ENCODE measurements at places on chromosomes 6 and 20.

GRCh38 chr6:106083618-106084017 lies 2.5 kb upstream of the PRDM1 start:
- no peak for DNase-seq

- no peak for DNase-seq
Observed at GRCh38 chr6:105791583-105792318, 294.4 kb upstream of the PRDM1 start.

DNA sequence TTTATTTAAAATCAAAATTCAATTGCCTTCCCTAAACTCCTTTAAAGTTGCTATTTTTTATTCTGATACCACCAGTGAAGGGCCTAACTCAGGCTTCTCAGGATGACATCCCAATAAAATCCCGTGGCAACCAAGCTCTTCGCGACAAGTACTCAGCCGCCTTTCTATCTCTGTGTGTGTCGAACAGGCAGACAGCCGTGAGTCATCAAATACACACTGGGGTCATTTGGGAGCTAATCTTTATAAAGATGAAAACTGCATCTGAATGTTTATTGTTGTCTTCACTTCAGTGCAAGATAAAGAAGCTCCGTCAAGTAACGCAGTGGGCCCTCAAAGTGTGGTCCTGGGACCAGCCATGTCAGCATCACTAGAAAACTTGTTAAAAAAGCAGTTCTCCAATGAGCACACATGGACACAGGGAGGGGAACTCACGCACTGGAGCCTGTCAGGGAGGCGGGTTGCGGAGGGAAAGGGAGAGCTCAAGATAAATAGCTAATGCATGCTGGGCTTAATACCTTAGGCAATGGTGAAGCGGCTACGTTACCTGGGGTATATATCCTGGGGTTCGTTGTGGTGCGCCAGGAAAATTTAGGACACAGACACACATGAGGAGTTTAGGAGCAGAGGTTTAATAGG lies 119.3 kb downstream of the RNF144B start:
- no peak for DNase-seq

DNA sequence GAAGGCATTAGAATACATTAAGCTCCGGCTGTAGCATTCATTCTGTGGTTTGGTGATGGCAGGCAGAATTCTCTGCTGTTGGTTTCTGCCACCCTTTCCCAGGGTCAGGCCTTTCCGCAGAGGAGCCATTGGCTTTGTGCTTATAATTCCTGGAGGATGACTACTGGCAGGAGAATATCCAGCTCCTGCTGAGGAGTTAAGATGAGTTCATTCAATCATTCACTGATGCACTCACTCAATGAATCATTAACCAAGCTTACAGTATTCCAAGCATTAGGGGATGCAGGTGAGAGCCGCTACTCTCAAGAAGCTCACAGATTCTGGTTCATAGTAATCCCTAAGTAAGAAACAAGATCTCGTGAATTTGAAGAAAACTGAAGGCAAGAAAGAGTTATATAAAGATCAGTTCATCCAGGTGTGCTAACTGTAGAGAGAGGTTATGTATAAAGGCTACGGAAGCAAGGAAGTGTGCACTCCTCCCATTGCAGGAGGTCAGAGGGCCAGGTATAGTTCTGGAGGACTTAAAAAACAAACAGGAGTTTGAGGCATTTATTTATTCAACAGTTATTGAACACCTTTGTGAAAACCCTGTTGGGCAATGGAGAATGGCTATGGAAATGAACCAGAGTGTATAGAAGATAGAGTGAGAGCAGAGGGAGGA lies 75.5 kb downstream of the HMGN3 start:
- DNase-seq = no peak

- peak; percentile 42 for DNase-seq
Observed at GRCh38 chr20:10040070-10040975, 5.5 kb downstream of the ANKEF1 start.

GRCh38 chr6:93423542-93423941 lies 4.2 kb upstream of the EPHA7 start:
- DNase-seq = no peak

- no peak for DNase-seq
Observed at GRCh38 chr20:15925376-15925775, 647.9 kb downstream of the KIF16B start.

DNA sequence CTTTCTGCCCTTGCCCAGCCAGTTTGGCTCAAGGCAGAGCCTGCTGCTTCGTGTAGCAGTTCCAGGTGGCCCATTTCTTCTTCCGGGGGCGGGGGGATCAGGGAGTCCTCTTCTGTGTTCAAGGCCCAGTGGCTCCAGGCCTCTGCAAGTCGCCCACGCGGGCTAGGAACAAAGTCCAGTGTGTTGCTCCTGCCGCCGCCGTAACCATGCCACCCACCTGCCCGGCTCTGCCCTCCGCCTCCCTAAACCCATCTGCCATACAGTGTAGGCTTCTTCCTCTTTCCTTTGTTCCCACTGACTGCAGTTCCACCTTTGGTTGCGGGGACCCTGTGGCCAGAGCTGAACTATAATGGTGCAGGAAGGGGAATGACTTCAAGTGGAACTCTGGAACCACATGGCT lies 43.9 kb upstream of the SRF start:
- DNase-seq = no peak

DNA sequence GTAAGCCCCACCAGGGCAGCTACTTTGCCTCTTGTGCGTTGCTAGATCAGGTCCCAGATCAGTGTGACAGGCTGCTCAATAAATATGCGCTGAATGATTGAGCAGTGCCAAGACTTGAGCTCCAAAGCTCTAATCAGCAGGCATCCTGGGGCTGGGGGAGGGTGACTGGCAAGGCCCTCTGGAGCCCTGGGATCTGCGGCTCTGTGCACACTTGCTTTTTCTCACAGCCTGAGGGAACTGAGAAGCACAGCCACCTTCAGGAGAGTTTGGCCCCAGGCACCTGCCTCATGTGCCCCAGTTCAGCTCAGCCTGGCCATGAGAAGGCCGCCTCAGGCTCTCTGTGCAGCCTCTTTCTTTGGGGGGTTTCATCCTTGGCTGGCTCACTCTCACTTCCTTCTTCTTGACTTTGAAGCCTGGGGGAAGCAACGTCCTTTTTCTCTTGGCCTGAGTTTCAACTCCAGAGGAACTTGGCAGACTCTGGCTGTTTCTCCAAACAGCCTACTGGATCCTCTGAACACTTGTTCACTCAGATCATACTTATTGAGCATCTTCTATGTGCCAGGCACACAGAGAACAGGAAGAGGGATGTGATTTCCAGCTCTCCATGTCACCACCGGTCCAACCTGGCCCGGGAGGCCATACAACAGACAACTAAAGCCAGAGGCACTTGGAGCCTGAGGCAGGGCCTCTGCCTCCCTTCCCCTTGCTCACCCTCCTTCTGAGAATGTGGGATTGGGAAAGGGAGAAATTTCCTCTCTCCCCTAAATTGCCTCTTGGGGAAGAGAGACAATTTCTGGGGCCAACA lies 114.0 kb downstream of the VEGFA start:
- no peak for DNase-seq

GRCh38 chr6:89834884-89835792 lies 5.5 kb downstream of the CASP8AP2 start:
- no peak for DNase-seq

GRCh38 chr6:41604006-41604405 lies 34.3 kb upstream of the MDFI start:
- no peak for DNase-seq

- no peak for DNase-seq
Observed at GRCh38 chr6:41942067-41942851, 651 bp upstream of the CCND3 start.

DNA sequence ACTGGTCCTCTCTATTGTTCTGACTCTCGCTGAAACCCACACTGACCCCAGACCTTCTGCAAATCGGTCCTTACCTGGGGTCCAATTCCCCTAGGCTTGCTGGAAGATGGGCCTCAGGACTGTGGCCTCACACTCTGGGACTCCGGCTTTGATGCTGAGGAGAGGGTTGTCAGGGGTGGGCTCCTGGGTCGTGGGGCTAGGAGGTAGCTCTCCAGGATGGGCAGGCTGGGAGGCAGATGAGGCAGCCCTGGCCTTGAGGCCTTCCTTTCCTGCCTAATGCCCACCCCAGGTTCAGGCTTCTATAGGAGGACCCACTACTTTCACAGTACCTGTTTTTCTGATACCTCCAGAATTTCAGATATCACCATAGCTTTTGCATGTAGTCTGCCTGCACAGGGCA lies 21.4 kb downstream of the HLA-F start:
- no peak for DNase-seq

- no peak for DNase-seq
Observed at GRCh38 chr20:17990278-17990972, 21.6 kb downstream of the MGME1 start.

- DNase-seq = no peak
Observed at GRCh38 chr6:82712826-82713225, 349.2 kb downstream of the TPBG start.

- DNase-seq = peak; percentile 48
Observed at GRCh38 chr6:113457198-113457597, 399.9 kb upstream of the MARCKS start.

- no peak for DNase-seq
Observed at GRCh38 chr20:15584507-15584906, 988.7 kb downstream of the KIF16B start.

DNA sequence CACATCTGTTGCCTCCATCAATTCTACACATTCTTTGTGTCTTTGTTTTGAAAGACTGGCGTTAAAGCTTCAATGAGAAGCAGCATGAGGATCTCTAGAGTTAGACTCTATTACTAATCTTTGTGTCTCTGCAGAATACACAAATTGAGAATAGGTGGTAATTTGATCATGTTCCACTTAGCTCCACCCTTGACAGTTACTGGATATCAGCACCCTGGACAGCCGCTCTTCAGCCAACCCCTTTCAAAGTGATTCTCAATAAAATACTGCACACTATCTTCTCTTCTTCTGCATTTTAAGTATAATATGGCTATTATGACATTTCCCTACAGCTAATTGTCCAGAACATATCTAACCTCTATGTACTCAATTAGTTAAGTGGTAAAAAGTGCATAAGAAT lies 54.3 kb upstream of the CNR1 start:
- no peak for DNase-seq

DNA sequence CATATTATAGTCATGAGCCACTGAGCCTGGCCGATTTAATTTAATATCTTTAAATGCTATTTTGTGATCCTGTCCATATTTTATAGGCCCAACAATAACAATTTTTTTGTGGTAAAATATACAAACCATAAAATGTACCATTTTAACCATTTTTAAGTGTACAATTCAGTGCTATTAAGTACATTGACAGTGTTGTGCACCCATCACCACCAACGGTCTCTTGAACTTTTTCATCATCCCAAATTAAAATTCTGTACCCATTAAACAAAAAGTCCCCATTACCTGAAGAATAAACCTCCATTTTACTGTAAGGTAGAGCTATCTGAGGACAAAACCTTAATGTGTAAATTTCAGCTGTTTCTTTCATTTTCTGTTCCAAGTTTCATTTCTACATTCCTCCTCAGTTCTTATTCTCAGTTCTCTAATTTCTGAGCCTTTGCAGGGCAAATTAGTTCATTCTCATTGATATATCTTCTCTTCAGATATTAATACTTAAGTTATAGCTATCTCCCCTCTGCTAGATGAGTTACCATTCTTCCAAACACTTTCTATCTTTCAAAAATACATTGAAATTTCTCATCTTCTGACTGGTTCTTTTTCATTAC lies 10.3 kb downstream of the MTO1 start:
- no peak for DNase-seq

DNA sequence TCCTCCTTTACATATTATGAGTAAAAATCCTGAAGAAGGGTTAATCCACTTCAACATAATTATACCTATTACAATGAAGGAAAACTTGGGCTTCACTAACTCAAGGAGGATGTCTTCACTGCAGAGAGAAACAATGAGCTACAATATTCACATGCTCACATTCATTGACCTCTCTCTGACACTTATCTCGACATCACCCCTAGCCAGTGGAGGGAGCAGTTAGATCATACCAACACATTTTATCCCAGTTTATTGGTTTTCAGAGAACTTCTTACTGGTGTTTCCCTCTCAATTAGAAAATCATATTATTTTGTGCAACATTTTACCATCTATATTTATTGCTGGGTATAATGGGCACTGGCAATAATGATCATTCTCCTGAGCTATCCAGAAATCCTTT lies 646.5 kb downstream of the TENT5A start:
- no peak for DNase-seq

GRCh38 chr6:38676236-38676973 lies 26.5 kb downstream of the GLO1 start:
- DNase-seq = no peak

DNA sequence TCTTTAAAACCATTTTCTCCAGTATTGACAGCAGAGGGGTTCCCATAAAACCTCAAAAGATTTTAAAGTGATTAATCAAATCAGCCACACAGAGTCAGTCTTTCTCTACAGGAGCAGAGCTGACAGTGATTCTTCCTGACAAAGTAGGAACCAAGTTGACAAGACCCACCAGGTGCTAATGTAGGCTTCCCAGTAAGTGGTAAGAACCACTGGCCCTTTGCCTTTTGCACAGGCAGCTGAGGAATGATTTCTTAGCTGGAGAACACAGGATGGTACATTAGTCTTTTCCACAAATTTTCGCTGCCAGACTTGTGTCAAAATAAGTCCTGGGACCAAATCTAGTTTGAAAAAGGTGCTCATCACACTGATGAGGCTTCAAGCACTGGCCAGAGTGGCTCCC lies 95.8 kb downstream of the ARMC2 start:
- no peak for DNase-seq

GRCh38 chr6:142459271-142459670 lies 157.5 kb downstream of the ADGRG6 start:
- DNase-seq = peak; percentile 5

- no peak for DNase-seq
Observed at GRCh38 chr6:10479939-10480700, 41.0 kb upstream of the GCNT2 start.

- DNase-seq = no peak
Observed at GRCh38 chr6:35177596-35177995, 36.2 kb upstream of the SCUBE3 start.

- no peak for DNase-seq
Observed at GRCh38 chr6:1296079-1296478, 15.8 kb upstream of the FOXQ1 start.

DNA sequence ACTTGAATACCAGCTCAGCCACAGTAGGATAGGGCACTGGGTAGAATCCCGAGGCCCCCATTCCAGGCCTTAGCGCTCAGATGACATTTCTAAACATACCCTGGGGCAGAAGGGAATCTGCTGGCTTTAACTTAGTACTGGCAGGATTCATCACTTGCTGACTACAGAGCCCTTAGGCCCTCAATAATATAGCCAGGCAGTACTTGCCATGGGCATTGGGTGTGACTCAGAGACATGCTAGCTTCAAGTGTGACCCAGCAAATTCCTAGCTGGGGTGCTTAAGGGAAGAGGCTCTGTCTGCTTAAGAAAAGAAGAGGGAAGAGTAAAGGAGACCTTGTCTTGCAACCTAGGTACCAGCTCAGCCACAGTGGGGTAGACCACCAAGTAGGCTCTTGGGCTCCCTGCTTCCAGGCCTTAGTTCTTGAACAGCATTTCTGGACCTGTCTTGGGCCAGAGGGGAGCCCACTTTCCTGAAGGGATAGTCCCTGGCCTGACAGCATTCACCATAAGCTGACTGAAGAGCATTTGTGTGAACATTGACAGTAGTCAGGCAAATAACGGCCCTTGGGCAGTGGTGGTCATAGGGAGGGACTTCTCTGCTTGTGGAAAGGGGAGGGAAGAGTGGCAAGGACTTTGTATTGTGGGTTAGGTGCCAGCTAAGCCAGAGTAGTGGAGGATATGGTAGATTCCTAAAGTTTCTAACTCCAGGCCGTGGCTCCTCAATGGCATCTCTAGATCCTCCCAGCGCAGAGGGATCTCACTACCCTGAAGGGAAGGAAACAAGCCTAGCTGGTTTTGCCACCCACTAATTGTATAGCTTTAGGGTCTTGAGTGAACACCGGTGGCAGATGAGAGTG lies 48.5 kb upstream of the HACE1 start:
- DNase-seq = no peak

GRCh38 chr20:15619341-15619740 lies 953.9 kb downstream of the KIF16B start:
- DNase-seq = no peak
